Kidney epithelial cell (primary cell): ENCODE measurements at places on chromosomes 1 and 21. TPM values are rescaled to one million over a fixed set of nuclear protein-coding genes. Genes with fewer than 3 reads are reported as not detected.

DNA sequence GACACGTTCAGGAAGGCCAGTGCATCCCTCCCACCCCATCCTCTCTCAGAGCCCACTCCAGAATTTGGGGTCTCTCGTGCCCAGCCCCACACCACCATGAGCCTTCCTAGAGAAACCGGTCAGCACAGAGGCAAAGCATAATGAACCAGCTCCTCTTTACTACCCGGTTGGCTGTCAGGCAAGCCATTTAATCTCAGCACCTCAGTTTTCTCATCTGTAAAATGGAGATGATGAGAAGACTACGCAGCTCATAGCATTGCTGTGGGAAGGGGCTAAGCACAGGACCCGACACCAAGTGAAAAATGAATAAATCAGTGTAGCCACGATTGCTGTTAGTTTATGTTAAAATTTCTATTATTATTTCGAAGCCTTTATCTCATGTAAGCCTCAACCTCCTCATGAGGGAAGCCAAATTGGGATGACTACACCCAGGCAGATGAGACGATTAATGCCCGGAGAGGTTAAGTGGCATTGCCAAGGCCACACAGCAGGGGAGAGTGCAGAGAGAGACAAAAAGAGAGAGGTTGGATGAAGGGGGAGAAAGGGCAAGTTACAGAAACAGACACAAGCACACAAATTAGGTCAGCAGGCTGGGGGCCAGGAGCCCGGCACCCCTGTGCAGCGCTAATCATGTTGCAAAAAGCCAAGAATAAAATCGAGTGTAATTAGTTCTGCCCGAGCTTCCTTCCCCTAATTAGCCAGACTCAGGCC lies 25.7 kb downstream of the SDC3 start:
- DNase-seq: no peak

- no peak for DNase-seq
These were observed 18.8 kb downstream of the IRF2BP2 start for GRCh38 chr1:234591131-234591530.

GRCh38 chr1:28208818-28209441 lies 23.9 kb downstream of the DNAJC8 start:
- peak; percentile 29 for DNase-seq

DNA sequence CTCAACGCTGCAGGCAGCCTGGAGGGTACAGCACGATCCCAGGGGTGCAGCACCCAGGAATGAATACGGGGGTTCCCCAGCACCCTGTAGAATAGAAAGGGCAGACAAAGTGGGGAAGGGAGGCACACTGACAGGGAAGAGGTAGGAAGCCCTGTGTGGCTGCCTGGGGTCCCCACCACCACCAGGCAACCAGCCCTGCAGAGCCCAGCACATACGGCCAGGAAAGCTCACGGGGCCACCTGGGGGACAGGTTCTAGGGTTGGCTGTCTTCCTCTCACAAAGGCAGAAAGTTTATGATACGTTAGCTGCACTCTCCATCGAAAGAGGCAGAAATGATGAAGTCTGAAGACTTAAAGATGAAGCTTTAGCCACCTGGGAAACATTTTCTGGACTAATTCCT lies 52.5 kb downstream of the ARHGEF16 start:
- DNase-seq: no peak

GRCh38 chr21:25670726-25671125 lies 31.7 kb downstream of the JAM2 start:
- no peak for DNase-seq

DNA sequence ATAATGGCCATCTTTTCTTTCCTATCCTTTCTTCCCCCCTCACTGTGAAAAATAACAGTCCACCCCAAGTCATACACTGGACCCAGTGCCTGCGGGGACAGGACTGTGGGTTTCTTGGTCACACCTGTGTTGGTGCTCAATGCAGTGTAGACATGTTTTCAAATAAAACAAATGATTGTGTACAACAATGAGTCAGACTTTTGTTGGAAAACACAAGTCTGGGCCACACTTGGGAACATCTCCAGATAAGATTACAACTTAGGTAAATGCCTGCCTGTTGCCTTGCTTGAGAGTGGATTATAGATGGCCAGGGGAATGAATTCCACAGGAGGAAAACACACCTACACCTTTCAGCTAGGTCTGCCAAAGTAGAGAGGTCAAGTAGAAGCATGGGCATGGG lies 34.1 kb downstream of the PDPN start:
- no peak for DNase-seq

GRCh38 chr1:21280482-21280881 lies 9.8 kb downstream of the ECE1 start:
- DNase-seq: no peak

- DNase-seq: no peak
These were observed 33.5 kb upstream of the CLDN14 start for GRCh38 chr21:36513430-36513829.

DNA sequence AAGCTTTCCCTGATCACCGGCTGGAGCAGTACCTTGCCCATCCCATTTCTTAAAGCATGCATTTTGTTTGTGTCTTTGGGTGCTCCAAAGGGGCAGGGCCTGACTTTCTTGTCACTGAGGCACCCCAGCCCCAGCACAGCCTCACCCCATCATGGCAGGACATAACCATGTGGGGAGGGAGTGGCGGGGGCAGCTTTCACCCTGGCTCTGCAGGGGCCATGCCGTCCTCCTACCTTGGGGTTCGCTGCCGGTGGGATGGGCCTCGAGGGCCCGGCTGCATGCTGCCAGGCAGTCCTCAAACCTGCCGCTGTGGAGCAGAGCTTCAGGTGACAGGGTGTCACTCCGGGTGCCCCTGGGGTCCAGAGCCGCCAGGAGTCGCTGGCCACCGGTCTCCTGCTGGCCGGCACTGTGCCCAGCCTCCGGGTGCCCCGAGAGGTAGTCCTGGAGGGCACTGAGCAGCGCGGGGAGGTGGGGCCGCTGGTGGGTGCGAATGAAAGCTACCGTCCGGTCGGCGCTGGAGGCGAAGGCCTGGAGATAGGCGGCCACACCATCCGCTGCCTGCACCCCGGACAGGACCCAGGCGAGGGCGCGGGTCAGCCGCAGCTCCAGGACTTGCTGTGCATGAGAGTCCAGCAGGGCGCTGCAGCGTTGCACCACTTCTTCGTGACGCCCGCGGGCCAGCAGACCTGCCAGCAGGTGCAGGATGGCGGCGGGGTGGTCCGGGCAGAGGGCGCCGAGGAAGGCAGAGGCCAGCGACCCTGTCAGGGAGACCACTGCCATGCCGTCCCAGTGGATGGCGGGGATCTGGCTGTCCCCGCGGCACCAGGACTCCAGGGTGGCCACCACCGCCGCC lies 1.5 kb downstream of the TTC34 start:
- no peak for DNase-seq

GRCh38 chr1:116164604-116165368 lies 53.6 kb downstream of the MAB21L3 start:
- DNase-seq: no peak

- no peak for DNase-seq
These were observed 9.3 kb upstream of the SLX9 start for GRCh38 chr21:44930543-44930981.

DNA sequence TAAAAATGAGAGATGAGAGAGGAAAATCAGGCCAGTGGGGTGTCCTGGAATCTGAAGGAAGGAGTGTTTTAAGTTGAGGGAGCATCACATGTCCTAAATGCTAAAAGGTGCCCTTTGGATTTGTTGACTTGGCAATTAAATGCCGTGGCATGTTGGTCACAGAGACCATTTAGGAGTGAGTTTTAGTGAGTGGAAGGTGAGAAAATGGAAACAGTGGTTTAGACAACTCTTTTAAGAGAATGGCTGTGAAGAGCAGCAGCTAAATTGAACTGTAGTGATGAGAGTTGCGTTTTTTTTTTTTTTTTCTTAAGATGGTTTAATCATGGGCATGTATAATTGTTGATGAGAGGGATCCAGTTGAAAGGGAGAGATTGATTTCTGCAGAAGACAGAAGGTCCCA lies 95.0 kb downstream of the S1PR1 start:
- DNase-seq: no peak

DNA sequence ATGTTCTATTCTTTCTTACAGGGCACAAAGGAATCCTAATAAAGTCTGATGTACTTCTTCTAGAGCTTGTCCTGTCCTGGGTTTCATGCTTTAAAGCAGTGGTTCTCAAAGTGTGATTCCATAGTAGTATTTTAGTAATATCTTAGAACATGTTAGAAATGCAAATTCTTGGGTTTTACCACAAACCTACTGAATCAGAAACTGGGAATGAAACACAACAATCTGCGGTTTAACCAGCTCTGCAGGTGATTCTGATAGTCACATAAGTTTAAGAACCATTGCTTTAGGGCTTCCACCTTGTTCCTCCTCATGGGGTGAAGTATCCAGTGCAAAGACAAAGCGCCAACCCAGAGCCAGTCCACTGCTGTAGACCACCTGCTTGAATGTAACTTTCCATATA lies 41.1 kb downstream of the NGF start:
- DNase-seq: no peak

DNA sequence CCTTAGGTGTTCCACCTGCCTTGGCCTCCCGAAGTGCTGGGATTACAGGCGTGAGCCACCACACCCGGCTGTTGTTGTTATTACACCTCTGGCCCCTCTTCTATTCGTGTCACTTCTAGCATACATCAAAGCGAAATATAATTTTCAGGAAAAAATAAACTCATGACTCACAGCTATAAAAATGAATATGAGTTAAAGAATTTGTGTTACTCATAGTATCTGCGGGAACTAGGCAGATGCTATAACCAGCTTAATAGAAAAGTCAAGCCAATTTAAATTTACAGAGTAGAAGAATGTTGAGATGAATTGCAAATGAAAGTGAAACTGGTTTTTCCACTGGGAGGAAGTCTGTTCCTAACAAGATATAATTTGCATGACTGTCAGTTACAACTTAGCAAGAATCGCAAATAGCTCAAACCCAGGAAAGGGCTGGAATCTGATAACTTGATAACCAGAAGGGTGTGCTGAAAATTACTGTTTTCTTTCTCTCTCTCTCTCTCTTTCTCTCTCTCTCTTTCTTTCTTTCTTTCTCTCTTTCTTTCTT lies 11.2 kb downstream of the OR2W3 start:
- DNase-seq: no peak

- peak; percentile 92 for DNase-seq
These were observed 55.4 kb upstream of the CAMK1G start for GRCh38 chr1:209527993-209528717.

GRCh38 chr1:3703786-3704371 lies 48.4 kb upstream of the CCDC27 start:
- DNase-seq: no peak

DNA sequence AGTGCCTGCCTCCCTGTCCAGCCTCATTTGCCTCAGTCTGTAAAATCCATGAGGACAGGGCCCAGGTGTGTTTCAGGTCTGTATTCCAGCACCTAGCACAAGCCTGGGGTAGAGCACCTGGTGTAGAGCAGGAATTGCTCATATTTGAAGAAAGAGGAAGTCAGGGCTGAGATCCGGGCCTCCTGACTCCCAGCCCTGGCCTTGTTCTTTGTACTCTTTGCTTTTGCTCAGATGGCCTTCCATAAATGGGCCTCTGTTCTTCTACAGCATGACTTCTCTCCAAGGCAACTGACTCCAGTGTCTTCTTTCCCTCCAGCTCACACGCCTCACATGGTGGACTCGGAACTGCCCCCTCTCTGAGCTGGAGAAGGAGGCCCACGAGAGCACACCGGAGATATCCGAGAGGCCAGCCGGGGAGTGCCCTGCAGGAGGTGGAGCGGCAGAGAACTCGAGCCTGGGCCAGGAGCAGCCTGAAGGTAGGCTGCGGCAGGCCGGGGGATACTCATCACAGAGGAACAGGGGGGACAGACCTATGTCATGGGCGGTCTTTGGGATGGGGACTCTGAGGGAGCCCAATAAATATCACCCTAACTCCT lies 19.7 kb downstream of the SLC5A9 start:
- DNase-seq: no peak

DNA sequence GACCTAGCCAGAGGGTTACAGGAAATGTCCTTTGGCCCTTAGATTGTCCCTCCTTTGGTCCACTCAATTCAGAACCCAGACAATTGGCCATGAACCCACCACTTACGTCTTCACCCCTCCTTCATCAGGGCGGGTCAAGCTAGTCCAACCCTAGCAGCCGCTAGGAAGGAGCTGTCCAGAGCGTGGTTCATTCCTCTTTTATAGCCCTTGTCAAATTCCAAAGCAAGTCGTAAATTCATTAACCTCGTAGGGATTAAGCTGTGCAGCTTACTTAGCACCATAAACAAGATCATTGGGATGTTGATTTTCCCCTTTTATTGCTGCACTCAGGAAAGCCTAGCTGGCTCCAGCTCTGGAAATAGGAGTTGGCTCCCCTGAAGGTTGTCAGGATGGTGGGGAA lies 90.1 kb downstream of the TMEM53 start:
- DNase-seq: no peak

GRCh38 chr1:91716339-91716738 lies 169.6 kb downstream of the TGFBR3 start:
- no peak for DNase-seq

DNA sequence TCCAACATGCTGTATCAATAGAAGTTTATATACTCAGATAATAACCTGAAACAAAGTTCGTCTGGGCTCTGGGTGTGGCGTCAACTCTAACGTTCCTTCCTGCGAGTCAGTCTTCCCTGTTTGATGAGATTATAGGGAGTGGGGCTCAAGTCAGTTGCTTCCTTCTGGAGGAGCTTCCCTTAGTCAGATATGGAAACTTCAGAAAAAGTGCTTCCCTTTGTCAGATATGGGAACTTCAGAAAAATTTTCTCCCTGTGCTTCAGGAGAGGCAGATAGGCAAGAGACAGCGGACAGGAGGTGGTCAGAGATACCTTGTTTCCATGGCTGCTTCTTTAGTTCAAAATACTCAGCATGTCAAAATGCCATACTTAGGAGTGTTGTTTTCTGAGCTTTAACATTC lies 51.1 kb upstream of the PRDX6 start:
- no peak for DNase-seq

DNA sequence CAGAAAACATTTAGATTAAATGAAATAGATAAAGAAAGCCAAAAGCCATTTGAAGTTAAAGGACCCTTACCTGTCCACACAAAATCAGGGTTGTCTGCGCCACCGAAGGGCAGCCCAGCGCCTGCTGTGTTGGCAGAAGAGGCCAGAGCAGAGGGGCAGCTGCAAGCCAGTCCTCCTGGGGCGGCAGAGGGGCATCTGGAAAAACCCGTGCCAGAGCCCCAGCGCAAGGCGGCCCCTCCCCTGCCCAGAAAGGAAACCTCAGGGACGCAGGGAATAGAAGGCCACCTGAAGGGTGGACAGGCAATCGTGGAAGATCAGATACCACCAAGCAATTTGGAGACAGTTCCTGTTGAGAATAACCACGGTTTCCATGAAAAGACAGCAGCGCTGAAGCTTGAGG lies 10.7 kb downstream of the NDUFV3 start:
- DNase-seq: no peak

- DNase-seq: no peak
These were observed 233.5 kb downstream of the TRABD2B start for GRCh38 chr1:47763591-47764171.

The UBAP2L gene
- total RNA-seq: 61.7 and 70.9 TPM in 2 replicates

The SLAMF7 gene
- 0.08 and 0.21 TPM in 2 replicates for total RNA-seq

The ZNF687 gene
- 27.9 and 35.3 TPM in 2 replicates for total RNA-seq

The CELA3A gene
- not detected in 2 replicates for total RNA-seq

The NBPF26 gene
- 15.9 and 17.1 TPM in 2 replicates for total RNA-seq

The ERICH3 gene
- total RNA-seq: not detected in 2 replicates

The CR2 gene
- total RNA-seq: 0.04 TPM in 1 of 2 replicates, not detected in the other

The OR2L13 gene
- total RNA-seq: not detected in 2 replicates

The C1orf210 gene
- total RNA-seq: 4.8 and 6.6 TPM in 2 replicates

The FMO2 gene
- total RNA-seq: not detected in 2 replicates

The FABP3 gene
- total RNA-seq: 2.1 and 9.1 TPM in 2 replicates

The FAM72B gene
- total RNA-seq: 0.82 and 1.5 TPM in 2 replicates
